ENCODE measurements at places on chromosomes 6 and 20.

DNA sequence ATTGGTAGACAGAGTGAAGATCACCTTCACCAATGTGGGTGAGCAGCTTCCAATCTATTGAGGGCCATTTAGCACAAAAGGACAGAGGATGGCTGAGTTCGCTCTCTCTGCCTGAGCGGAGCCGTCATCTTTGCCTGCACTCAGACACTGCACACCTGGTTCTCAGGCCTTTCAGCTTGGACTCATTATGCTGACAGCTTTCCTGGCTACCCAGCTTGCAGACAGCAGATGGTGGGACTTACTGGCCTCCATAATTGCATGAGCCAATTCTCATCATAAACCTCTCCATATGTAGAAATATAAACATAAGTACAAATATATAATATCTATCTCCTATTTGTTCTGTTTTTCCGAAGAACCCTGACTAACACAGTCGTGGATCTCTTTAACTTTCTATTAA lies 13.7 kb downstream of the TBXT start:
- no peak for DNase-seq

GRCh38 chr6:11236076-11236750 lies 3.7 kb upstream of the NEDD9 start:
- DNase-seq = no peak

GRCh38 chr20:699342-699741 lies 23.7 kb upstream of the SCRT2 start:
- DNase-seq = no peak

GRCh38 chr6:46291275-46291633 lies 120.5 kb upstream of the ENPP5 start:
- DNase-seq = no peak

DNA sequence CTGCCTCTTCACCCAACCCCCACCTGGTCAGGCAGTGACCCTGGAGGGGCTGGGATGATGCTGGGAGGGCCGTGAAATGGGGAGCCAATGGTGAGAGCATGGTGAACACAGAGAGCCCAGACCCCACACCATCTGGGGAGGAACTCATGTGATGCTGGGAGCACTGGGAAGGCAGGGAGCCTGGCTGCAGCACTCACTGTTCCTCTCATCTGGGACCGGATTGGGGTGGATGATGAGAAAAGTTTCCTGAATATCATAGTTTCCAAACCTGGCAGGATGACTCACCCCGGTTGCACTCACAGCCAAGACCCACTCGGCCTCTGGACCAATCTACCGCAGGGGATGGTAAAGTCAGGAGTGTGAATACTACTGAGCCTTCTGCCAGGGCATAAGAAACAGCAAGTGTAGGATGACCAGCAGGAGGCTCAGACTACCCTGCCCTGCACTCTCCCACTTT lies 21.8 kb downstream of the ULBP1 start:
- DNase-seq = no peak

GRCh38 chr20:41175201-41175651 lies 37.9 kb downstream of the PLCG1 start:
- DNase-seq = no peak

- no peak for DNase-seq
Observed at GRCh38 chr6:151911401-151911800, 103.9 kb downstream of the ESR1 start.

- DNase-seq = no peak
Observed at GRCh38 chr6:53294095-53294494, 54.7 kb downstream of the ELOVL5 start.

- DNase-seq = no peak
Observed at GRCh38 chr20:18857640-18858039, 44.1 kb downstream of the SCP2D1 start.

DNA sequence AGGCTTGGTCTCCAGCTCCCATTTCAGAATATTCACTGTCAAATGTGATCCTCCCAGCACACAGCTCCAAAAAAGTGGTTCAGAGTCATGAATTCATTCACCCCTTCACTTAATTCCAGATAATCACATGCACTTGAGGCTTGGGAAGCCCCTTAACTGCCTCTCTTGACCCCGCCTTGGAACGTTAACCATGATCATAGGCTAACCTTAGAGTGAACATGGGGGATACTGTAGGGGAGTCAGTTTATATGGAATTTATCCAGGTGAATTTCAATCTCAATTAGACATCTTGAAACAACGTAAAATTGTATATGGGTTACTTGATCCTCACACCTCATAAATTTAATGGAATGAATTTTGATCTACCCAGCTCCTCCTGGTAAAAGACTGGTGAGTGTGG lies 346.8 kb upstream of the ARID1B start:
- no peak for DNase-seq

DNA sequence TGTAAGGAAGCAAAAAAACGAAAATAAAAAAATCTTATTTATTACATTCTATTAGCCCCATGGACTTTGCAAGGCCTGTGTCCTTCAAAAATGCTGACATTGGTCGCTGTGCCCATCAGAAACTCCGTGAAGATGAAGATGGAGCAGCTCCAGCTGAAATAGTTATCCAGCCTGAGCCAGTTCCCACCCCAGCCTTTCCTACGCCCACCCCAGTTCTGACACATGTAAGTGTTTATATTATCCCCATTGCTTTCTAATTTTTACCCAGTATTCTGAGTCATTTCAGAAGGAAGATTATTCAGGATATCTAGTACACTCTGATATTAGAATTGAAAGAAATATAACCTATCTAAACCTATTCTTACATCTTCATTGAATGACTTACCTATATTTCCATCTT lies 217.7 kb downstream of the ARHGAP18 start:
- DNase-seq = no peak

- DNase-seq = no peak
Observed at GRCh38 chr20:63281742-63282665, 9.4 kb downstream of the ARFGAP1 start.

GRCh38 chr20:39089029-39089428 lies 126.9 kb downstream of the DHX35 start:
- no peak for DNase-seq

DNA sequence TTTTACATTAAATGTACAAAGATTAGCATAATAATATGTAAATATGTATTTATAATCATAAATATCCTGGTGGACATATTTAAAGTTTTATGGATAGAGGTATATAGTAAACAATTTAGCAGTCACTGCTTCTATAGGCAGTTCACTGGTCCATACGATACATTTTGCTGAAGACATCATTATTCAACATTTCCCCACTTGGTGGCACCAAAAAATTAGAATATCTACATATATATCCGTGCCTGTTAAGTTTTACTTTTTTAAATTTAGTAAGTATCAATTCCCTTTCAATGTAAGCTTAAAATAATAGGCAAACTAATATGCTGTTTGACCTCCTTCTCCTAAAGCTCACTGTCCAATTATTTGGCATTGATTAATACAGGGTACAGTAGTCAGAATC lies 64.2 kb downstream of the LMBRD1 start:
- DNase-seq = no peak

DNA sequence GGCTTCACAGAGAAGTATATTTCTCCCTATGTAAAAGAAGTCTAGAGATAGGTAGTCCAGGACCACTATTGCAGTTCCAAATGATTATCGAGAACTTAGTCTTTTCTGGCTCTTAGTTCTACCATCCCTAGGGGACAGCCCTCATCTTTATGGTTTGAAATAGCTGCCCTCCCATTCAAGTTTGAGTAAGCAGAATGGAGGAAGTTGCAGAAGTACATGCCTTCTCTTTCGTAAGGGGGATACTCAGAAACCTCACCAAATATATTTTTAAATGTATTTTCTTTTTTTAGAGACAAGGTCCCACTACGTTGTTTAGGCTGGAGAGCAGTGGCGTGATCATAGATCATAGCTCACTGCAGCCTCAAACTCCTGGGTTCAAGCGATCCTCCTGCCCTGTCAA lies 236.8 kb upstream of the RREB1 start:
- DNase-seq = no peak

- no peak for DNase-seq
Observed at GRCh38 chr6:13371421-13372072, 43.2 kb upstream of the TBC1D7 start.

DNA sequence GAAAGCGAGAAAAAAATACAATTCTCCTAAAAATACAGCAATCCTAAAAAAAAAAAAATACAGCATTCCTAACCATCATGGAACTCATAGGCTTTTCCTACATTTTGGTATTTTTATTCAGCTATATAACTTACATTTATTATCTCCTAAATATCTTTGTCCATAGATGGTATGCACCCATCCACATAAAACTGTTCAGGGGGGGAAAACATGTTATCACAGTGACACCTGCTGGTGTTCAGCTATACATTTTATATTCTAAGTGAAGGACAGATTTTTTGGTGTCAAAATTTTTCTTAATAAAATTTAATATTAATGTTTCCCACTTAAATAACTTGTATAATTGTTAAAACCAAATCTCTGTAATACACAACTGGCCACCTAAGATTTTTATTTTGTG lies 58.0 kb downstream of the BLOC1S5 start:
- no peak for DNase-seq

DNA sequence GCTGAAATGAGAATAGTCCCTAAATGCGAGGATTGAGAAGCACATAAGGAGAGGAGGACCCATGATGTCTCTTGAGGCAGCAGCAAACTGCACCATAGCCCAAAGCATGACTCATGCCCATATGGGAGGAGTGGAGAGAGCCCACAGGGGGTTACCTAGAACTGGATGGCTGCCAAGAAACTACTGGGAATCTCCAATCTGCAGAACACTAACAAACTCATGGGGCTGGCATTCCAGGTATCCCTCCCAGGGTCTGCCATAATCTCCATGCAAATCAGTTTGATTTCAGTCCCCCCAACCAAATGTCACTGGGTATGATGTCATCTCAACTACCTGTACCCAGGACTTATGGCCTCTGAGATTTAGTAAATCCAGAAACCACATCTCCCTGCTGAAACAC lies 410.5 kb downstream of the PTPRT start:
- DNase-seq = no peak

DNA sequence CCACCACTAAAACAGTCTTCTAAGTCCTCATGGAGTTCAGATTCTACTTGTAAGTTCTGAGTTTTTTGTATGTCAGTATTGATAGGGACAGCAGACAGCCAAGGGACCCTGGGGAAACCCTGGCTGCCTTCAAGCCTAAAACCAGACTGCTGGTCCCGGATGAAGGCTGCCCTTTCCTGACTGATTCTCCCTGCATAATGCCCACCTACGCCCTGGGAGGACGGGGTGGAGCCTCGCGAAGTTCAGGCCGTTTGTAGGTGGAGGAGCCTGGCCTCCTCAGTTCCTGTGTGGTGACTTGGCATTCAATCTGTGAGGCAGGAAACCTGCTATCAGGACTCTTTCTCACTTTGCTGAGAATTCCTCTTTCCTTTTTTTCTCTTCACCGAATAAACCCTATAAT lies 120.3 kb upstream of the LGSN start:
- DNase-seq = no peak

DNA sequence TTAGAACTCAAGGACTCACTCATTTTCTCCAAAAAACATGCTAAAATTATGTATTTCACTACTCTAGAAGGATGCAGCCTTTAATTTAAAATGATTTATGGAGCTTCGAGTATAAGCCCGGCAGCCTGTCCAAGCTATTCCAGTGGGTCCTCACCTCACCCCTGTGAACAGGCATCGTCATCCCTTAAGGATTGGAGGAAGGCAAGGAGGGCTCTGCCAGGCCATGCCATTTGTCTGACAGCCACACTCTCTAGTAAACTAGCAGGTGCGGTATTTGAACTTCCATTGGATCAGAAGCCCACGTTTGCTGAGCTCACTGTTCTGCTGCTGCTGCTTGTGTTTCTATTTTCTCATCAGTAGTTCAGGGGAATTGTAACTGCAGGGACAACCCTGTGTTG lies 39.8 kb upstream of the NAA20 start:
- no peak for DNase-seq

DNA sequence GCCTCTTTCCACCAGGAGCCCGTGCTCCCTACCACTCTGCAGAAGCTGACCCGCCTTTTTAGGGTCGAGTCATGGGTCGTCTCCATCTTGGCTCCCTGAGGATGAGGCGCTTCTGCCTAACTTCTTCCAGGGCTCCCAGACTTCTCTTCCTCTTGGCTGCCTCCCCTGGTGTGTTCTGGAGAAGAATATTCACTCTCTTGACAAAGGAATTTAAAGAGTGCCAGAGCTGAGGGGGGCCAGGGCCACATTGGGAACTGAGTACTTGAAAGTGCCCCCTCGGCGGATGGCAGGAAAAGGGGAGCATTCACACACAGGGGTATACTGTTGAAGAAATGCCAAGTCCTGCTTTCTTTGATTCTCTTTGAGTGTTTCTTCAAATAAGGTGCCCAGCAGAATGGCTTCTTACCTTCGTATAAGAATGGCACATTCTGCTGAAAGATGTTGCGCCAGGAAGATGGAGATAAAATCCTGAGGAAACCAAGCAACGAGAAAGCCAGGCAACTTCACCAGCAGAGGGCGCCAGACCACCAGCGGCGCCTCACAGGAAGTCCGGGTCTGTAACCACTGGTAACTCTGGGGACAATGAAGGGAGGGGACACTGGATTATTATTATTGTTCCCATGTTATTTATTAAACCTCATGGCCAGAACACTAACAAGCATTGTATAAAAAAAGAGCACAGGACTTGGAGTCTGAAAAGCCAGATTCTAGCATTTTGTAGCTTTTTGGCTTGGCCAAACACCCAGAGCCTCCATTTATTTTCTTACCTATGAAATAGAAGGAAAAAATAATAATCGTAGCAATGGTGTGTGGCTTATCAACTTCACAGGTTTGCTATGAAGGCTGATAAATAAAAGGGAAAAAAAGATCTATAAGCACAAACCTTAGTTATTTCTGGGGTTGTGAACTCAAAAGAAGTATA lies 176.7 kb downstream of the HACE1 start:
- DNase-seq = peak; percentile 57

DNA sequence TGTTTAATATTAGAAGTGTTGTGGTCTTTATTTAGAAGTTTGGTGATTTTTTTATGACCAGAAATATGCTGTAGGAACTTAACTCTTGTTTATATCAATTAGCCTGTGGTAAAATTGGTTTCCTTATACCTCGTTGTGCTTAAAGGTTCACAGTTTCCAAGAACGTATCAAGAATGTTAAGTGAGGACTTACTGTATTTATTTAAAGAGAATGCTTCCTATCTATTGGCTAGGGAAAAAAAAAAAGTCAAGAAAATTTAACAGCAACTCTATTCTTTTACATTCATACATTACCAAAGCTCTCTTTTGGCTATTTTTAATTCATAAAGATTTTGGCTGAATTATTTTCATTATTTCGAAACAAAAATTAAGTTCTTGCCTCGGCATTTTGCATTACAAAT lies 1.6 kb downstream of the KIAA0319 start:
- DNase-seq = no peak

DNA sequence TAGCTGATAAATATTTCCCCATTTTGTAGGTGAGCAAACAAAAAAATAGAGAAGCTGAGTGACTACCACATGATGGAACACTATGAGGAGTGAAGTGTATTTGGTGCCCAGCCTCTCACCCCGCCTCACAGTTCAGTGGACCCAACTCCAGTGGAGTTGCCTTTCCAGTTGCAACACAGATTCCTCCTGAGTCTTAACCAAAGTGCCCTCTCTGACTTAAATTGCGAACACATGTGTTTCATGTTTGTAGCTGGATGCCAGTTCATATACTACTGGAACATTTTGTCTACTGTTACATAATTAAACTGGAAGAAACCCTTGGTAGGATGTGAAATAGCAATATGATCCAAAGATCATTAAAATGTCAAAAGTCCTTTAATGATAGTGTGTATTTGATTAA lies 448.9 kb downstream of the COL12A1 start:
- no peak for DNase-seq

- no peak for DNase-seq
Observed at GRCh38 chr6:112144145-112144926, 56.9 kb downstream of the FAM229B start.
